ENCODE measurements at places on chromosomes 7 and 10.

DNA sequence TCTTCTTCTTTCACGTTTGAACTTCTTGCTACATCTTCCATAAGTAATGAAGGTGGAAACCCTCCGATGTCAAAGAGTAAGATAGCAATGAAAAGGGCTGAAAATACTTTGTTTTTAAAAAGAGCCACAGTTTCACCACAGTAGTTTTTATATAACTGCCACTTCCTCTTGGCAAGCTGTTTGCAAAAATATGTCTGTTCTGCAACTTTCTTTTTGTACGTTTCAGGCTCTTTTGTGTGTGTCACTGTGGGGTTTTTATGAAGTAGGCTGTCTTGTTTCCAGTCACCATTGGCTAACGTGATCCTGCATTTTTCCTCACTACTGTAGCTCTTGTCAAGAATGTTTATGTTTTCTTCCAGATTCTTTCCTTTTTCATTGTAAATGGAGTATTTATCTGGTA is 55.6 kb downstream of the SLC16A9 start:
- DNase-seq = no peak

- no peak for DNase-seq
These were observed 560.9 kb downstream of the SDK1 start for GRCh38 chr7:3861941-3862340.

DNA sequence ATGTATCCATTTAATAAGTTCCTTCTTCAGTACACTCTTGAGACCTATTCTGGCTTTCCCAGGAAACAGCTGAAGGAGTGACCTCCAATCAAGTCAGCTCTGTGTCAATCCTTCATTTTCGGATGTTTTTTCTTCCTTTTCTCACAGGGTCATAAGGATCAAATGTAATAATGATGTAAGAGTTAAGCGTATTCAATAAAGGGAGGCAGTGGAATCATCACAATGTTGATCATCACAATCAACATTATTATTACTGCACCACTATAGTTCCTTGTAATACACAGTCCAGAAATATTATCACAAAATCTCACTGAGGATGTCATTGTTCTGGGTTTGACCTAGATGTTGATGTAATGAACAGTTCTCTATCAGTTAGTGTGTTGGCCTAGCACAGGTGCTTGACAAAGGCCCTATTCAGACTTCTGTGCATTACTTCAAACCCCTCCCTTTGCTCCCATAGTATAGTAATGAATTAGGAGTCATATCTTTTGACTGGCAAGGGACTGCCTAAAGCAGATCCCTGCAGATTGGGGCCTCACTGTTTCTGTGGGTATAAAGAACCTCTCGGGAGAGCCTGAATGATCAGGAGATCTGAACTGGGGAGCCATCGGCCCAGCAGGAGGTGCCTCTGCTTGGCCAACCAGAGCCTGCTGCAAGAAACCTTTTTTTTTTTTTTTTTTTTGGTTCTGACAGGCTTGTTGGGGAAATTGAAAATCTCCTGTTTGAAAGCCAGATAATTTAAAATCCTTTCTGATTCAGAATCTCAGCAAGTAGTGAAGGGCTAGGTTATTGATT is 100.6 kb downstream of the KAT6B start:
- no peak for DNase-seq

- DNase-seq = no peak
These were observed 147.8 kb upstream of the KLF6 start for GRCh38 chr10:3932597-3933375.

Data from activated naive CD8-positive, alpha-beta T cell treated with anti-CD3 and anti-CD28 coated beads, Interleukin-2, amount 50 U/mL, for 16 hours (primary cell).